SK-N-SH (cell line): ENCODE measurements at places on chromosomes 2 and 18.

GRCh38 chr2:182163878-182164277 is 178.2 kb downstream of the PPP1R1C start:
- no peak for DNase-seq

- DNase-seq, result no peak
These were observed 313.0 kb downstream of the ARHGAP15 start for GRCh38 chr2:143442193-143442592.

- DNase-seq, result no peak
These were observed 132.9 kb downstream of the NR4A2 start for GRCh38 chr2:156199588-156199987.

DNA sequence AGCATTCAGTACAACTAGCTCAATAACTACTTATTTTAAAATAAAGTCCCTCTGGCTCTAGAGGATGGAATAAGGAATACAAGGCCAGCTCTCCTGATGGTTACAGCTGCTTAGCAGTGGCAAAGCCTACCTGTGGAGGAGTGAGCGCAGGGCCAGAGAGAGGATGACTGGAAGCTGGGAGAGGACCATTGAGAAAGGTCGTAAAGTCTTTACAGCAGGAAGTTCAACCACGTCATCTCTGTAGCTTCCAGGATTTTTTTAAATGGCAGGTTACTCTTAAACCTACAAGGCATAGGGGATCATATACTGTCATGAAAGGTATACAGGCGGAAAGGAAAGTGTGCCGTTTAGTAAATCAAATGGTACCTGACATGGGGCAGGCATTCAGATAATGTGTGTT is 26.3 kb downstream of the ANXA4 start:
- no peak for DNase-seq

- DNase-seq, result peak; percentile 76
These were observed 59.4 kb downstream of the DGKD start for GRCh38 chr2:233413559-233414272.

DNA sequence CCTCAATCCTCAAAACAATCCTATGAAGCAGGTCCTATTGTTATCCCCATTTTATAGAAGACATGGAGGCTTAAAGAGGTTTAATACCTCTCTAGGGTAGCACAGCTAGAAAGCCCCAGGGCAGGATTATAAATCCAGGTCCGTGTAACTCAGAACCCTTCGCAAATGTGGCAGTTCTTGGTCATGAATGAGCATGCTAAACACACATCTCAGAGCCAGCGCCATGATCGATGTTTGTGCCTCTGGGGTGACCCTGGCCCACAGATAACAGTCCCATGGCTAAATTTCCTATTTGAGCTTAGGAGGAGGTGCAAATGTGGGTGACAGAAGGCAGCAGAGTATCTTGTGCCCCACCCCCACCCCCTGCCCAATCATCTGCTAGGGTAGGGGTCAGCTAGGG is 17.5 kb downstream of the DNMT3A start:
- no peak for DNase-seq

DNA sequence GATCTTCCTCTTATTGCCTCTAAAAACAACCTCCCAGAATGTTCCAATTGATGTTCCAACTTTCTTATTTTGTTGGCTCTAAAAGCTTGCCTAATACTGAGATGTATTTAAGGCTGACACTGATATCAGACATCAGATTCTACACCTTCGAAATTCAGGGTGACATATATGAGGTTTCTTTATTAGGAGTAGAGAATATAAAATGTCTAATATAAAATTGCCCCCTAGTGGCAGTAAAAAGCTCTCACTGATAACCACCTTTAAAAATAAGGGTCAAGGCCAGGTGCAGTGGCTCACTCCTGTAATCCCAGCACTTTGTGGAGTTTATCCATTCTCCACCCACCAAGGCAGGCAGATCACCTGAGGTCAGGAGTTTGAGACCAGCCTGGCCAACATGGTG is 789.7 kb upstream of the SLC39A10 start:
- peak; percentile 2 for DNase-seq

- no peak for DNase-seq
These were observed 769.5 kb upstream of the CDH2 start for GRCh38 chr18:28946471-28946870.

DNA sequence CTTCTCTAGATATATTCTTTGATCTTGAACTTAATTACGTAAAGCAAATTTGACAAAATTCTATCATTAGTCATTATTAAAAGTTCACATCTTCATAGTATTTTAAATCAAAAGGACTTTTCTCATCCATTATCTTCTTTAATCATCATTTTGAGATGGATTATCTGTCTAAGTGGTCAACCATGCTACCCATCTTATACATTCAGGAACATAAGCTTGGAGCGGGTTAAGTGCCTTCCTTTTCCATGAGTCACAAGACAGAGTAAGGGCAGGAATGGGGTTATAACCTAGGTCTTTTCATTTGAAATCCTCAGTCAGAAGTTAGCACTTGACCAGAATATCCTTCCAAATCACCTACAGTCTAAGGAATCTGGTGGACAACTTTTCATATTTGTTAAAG is 297.1 kb downstream of the TCF4 start:
- no peak for DNase-seq

DNA sequence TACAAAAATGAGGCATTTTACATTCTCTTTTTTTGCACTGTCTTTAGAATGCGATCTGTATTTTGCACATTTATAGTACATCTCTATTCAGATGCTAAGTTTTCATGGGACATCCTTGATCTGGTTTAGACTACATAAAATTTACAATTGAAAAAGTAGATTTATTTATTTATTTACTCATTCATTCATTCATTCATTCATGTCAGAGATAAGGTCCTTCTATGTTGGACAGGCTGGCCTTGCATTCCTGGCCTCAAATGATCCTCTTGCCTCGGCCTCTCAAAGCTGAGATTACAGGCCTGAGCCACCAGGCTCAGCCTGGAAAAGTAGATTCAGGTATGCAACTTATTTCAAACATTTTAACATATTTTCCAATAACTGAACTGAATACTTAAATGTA is 16.0 kb upstream of the DCTN1 start:
- DNase-seq, result no peak

- peak; percentile 83 for DNase-seq
These were observed 77.4 kb downstream of the DYSF start for GRCh38 chr2:71530641-71531332.

DNA sequence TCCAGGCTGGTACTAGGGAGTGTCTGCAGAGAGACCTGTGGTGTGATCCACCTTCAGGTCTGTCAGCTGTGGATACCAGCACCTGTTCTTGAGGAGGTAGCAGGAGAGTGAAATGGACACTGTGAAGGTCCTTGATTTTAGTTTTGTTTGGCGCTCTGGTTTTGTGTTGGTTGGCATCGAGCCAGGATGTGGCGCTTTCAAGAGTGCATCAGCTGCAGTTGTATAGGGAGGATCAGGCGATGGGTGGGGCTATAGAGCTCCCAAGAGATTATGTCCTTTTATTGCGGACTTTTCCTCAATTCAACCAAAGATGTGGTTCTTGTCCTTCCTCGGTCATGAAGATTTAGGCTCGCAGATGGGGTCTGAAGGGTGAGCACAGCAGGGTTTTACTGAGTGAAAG is 37.5 kb downstream of the SLC39A10 start:
- no peak for DNase-seq

- no peak for DNase-seq
These were observed 111.9 kb downstream of the TFCP2L1 start for GRCh38 chr2:121173112-121173511.

DNA sequence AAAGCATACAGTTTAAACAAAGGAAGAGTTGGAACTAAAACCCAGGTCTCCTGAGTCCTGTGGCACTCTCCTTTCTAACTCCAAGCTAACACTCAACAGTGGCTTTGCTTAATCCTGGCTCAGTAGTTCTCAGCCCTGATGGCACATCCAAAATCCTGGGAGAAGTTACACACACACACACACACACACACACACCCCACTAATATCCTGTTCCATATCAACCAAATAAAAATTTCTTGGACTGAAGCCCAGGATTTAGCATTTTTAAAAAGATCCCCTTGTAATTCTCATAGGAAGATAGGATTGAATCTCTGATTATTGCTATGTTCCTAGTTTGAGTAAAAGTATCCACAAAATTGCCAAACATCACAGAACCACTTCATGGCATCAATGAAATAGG is 136.1 kb upstream of the RIOK3 start:
- DNase-seq, result no peak

- DNase-seq, result no peak
These were observed 334.5 kb downstream of the PTPRM start for GRCh38 chr18:7901657-7902056.

DNA sequence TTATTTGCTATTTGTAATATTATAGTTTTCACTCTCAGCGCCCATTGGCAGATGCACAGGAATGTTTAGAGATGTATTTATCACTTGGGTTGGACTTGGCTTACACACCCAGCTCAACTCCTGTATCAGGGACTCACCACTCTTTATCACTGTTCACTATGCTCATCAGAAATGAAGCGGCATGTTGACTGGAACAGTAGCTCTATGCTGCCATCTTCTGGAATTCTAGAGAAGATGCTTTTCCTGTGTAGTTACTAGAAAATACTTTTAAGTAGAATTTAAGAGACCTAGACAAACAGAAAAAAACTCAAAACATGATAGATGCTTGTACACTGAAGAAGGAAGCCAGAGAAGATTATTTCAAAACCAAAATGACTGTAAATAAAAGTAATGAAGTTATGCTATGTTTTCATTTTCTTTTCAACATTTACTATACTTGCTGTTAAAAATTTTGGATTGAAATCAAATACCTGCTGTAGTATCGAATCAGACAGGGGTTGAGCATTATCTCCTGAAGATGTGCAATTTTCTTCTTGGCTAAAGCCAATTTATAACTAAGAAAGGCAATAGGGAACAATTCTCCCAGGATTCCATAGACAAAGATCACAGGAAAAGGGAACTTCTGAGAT is 47.4 kb upstream of the NXPH2 start:
- DNase-seq, result peak; percentile 18

DNA sequence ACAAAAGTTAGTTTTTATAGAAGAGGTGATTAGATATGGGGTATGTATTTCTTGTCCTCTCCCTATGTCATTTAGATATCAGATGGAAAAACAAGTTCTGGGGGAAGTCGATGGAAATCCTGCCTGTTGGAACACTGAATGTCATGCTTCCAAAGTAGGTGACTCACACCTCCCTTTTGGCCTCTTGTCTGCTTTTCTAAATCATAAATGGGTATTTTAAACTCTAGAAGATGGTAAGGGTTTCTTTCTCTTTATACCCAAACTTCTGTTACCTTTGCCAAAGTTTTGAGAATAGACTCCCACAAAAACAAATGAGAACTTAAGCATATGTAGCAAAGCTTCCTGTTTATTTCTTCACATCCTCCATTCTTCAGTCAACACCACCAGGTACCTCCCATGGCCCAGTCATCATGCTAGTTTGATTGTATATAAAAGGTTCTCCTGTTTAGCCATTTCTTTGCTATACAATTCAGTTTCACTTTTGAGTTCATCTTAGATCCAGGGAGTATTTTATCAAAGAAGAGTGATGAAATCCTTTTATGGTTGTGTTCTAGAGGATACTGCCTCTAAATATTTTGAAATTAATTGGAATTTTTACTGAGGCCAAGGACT is 63.9 kb downstream of the PRKRA start:
- DNase-seq, result no peak

GRCh38 chr2:174395284-174395968 is at the start of gene SCRN3:
Gene SCRN3, plus strand, starts transcription at chr2:174395730. Its CDS starts 2,554 bp downstream, at chr2:174398284.
- peak; percentile 87 for DNase-seq

- no peak for DNase-seq
These were observed 256.4 kb downstream of the KIAA1328 start for GRCh38 chr18:37085362-37085761.

- DNase-seq, result no peak
These were observed 125.8 kb upstream of the EFEMP1 start for GRCh38 chr2:56049233-56049845.

- no peak for DNase-seq
These were observed 280.9 kb downstream of the RPRM start for GRCh38 chr2:153197402-153198386.

GRCh38 chr18:37393945-37394609 is 171.5 kb downstream of the CELF4 start:
- peak; percentile 97 for DNase-seq

DNA sequence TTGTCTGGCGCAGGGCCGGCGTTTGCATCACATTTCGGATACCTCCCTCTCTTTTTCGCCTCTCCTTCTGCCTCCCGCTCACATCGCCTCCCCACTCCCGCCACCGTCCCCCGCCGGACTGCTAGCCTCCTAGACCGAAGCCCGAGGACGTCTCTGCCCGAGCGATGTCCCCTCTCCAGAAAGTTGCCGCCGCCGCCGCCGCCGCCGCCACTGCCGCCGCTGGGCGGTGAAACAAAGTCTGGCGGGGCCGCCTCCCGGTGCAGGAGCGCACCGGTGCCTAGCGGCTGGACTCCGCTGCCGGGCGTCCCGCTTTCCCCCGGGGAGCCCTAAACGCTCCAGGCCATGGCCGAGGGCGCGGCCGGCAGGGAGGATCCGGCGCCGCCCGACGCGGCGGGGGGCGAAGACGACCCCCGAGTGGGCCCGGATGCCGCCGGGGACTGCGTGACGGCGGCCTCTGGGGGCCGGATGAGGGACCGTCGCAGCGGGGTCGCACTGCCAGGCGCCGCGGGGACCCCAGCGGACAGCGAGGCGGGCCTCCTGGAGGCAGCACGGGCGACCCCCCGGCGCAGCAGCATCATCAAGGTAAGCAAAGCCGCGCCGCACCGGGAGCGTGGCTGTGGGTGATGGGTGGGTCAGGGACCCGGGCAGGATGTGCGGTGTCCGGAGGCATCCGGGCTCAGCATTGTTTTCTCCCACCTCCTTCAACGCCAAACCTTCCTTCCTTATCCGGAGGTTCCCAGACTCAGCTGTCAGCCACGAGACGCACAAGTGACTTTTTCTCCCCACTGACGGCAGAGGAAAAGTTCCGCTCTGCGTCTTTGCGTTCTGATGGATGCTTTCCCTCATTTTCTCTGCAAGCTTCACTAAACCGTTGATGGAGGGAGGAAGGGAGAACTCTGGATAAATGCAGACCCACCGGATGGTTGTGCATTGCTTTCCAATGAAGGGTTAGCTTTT is 643 bp downstream of the PLCL1 start:
- peak; percentile 72 for DNase-seq

DNA sequence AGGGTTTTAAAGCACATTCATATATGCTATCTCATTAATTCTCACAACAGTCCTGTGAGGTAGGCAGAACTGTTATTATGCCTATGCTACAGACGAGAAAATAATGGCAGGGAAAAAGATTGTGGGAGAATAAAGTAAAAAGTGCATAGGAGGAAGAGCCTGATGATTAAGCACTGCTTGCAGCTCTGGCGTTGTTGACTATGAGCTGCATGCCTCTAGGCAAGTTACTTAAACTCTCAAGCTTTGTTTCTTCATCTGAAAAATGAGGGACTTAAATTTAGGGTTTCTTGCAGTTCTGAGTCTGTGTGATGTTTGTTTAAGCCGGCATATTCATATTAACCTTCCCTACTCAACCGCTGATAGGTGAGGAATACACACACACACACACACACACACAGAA is 51.6 kb upstream of the RAPH1 start:
- no peak for DNase-seq
